ENCODE measurements at places on chromosomes 7 and 10. TPM values are rescaled to one million over a fixed set of nuclear protein-coding genes. Genes with fewer than 3 reads are reported as not detected.

Gene UCMA
- not detected for total RNA-seq

DNA sequence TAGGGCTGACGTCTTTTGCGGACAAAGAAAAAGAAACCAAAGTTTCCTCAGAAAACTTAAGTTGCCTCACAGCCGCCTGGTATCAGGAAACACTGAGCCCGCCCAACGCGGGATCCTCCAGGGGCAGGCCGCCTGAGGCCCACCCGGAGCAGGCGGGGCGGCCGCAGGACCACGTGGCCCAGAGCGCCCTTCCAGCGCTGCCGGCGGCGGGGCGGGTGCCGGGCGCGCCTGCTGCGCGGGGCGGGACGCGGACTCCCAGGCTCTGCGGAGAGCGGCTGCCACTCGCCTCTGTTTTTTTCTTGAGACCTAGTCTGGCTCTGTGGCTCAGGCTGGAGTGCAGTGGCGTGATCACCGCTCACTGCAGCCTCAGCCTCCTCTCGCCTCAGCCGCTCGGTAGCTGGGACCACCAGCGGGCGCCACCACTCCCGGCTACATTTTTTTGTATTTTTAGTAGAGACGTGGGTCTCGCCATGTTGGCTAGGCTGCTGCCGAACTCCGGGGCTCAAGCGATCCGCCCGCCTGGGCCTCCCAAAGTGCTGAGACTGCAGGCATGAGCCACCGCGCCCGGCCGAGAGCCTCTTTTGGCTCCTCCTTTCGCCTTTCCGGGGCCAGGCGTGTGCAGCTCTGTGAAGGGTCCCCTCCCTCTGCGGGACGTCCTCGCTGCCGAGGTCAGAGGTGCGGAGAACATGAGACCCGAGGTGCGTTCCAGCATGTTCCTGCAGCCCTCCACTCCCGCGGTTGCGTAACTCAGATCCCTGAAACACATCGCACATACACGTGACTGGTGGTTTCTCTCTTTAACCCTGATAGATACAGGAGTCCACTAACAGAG lies 11.6 kb upstream of the HNRNPF start:
- peak; percentile 94 for DNase-seq

DNA sequence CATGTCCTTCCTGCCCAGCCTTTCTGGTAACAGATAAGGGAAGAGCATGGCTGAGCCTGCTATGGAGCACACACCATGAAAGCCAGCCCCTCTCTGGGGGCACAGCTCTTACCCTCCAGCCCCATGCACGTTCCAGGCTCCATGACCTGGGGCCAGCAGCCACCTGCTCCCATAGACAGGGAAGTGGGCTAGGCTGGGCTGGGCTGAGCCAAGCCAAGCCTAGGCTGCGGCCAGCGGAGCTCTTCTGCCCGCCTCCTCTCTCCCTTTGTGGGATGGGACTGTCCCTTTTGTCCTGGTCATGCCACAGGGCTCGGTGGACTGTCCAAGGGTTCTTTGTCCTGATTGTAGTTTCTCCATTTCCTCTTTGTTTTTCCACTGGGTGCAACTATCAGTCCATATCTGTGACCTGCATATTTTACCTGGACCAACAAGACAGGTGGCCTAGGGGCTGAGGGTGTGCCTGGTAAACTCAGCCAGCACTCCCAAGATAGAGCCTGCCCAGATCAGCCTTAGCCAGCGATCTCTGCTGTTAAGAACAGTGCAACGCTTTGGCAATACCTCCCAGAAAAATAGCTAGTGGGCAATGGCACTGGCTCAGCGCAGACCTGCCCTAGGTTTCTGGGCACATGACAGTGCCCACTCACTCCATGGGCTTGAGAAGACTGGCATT lies 97.2 kb upstream of the BTBD16 start:
- no peak for DNase-seq

DNA sequence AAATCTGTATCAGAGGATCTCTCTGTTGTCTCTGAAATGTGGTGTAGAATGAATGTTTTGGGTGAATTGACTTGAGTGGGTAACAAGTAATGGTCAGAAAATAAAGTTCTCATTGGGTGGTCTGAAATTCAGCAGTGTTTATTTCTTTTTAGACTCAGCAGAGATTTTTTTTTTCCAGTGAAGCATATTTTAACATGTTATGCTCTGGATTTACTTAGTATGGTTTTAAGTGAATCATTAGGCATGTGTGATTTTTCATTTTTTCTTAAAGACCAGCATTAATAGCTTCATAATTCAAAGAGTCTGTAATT lies 63.5 kb downstream of the REEP3 start:
- DNase-seq = no peak

- no peak for DNase-seq
These were observed 102.2 kb upstream of the CTTNBP2 start for GRCh38 chr7:117975476-117975875.

GRCh38 chr10:90437452-90437851 lies 420.4 kb downstream of the HTR7 start:
- DNase-seq = no peak

DNA sequence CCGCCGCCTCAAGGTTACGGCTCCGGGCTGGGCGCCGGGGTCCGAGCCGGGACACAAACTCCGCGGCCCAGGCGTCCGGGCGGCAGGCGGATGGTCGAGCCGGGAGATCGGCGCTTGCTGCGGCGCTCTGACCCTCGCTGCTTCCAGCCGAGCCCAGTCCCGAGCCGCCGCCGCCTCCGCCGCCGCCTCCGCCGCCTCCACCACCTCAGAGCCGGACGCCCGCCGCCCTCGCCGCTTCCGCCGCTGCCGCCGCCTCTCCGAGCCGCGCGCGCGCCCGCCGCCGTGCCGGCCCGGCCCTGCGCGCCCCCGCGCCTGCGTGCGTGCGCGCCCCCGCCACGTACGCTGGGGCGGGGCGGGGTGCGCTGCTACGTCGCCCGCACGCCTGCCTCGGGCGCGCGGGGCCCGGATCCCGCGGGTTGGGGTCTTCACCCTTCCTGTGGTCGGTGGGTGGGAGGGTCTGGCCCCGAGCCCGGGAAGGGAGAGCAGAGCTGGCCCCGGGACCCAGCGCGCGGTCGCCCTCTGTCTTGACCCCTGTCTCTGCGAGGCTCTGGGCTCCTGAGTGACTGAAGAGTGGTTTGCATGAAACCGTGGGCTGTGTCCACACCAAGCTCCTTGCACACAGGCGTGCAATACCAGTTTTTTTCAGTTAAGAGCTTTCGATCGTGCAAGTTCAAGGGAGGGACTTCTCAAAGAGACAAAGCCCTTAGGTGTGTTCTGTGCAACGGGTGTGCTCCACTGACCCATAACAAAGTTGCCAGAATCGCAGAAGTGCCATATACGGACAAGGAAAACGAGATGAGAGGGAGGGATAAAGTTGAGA lies at the start of gene SMURF1:
TSS of gene SMURF1 (minus strand) at position 256 of the 820 bp plus-strand sequence. CDS start 328 bp downstream, outside the sequence.
- no peak for DNase-seq

DNA sequence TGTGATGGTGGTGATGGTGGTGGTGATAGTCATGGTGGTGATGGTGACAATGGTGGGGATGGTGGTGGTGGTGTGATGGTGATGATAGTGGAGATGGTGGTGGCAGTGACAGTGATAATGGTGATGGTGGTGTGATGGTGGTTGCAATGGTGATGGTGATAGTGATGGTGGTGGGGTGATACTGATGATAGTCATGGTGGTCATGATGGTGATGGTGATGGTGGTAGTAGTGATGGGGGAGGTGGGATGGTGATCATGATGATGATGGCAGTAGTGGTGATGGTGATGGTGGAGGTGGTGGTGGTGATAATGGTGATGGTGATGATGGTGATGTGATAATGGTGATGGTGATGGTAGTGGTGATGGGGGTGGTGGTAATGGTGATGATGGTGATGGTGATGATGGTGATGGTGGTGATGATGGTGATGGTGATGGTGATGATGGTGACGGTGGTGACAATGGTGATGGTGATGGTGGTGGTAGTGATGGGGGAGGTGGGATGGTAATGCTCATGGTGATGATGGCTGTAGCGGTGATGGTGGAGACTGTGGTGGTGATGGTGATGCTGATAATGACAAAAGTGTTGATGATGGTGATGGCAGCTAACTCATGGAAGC lies 4.7 kb upstream of the PWWP2B start:
- no peak for DNase-seq

Gene SLC26A5
- not detected for total RNA-seq

Gene EBLN1
- not detected for total RNA-seq

- DNase-seq = no peak
These were observed 77.8 kb upstream of the IKZF1 start for GRCh38 chr7:50226669-50227068.

Gene GIMAP7
- 16.0 TPM for total RNA-seq

DNA sequence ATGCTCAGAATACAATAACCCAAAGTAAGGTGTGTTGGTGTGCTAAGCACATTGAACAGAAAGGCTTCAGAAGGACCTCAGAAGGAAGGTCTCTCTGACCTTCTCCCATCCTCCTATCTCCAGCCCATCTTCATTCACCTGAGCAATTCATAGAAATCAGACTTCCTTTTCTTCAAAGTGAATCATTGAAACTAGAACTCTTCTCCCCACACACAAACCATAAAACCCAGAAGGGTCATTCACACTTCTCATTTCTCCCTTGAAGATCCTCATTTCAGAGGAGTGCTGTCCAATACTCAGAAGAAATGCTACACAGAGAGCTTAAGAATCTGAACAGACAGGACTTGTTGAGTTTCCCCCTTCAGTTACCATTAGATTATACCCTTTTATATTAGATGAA lies 89.5 kb downstream of the VWDE start:
- no peak for DNase-seq

DNA sequence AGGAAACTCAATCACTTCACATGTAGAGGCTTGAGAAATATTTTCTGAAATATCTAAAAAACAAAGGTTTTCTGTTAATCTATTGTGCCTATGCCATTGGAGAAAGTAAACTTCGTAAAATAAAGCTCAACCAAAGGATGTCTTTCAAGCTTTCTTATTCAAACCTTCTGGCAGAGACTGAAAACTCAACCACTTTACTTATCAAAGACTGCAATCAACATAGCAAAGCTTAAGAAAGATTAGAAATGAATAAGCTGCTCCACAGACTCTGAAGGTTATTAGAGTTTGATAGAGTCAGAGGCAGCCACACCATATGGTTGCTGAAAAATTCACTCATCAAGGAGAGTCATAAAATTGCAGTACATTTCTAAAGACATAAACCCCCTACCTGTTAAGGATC lies 245.8 kb upstream of the MEOX2 start:
- no peak for DNase-seq

Gene SH3PXD2A
- 56.2 TPM for total RNA-seq

Gene PLXNA4
- 14.0 TPM for total RNA-seq

Gene METTL27
- total RNA-seq = not detected

DNA sequence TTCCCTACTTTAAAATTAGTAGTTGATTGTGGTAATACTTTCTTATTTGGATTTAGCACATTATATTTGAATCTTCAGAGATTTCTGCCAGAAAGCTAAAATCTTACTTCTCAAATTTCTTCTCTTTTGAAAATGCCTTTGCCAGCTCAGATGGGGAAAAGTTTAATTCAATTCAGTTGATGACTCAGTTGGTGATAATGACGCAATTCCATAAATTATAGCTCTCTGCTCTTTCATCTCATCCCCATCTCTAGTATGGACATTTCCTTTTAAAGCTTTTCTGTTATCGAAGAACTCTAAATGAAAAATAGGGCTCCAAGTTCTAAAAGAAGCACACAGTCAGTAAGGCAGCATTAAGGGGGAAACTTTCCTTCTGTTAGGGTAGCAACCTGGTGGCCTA lies 25.5 kb downstream of the RNLS start:
- no peak for DNase-seq

GRCh38 chr7:91993976-91994375 lies 53.3 kb downstream of the AKAP9 start:
- no peak for DNase-seq

DNA sequence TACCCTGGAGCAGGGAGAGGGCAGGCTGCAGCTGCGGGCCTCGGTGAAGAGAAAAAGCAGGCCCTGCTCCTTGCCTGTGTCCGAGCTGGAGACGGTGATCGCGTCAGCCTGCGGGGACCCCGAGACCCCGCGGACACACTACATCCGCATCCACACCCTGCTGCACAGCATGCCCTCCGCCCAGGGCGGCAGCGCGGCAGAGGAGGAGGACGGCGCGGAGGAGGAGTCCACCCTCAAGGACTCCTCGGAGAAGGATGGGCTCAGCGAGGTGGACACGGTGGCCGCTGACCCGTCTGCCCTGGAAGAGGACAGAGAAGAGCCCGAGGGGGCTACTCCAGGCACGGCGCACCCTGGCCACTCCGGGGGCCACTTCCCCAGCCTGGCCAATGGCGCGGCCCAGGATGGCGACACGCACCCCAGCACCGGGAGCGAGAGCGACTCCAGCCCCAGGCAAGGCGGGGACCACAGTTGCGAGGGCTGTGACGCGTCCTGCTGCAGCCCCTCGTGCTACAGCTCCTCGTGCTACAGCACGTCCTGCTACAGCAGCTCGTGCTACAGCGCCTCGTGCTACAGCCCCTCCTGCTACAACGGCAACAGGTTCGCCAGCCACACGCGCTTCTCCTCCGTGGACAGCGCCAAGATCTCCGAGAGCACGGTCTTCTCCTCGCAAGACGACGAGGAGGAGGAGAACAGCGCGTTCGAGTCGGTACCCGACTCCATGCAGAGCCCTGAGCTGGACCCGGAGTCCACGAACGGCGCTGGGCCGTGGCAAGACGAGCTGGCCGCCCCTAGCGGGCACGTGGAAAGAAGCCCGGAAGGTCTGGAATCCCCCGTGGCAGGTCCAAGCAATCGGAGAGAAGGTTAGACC lies 138.0 kb upstream of the STK17A start:
- DNase-seq = no peak

DNA sequence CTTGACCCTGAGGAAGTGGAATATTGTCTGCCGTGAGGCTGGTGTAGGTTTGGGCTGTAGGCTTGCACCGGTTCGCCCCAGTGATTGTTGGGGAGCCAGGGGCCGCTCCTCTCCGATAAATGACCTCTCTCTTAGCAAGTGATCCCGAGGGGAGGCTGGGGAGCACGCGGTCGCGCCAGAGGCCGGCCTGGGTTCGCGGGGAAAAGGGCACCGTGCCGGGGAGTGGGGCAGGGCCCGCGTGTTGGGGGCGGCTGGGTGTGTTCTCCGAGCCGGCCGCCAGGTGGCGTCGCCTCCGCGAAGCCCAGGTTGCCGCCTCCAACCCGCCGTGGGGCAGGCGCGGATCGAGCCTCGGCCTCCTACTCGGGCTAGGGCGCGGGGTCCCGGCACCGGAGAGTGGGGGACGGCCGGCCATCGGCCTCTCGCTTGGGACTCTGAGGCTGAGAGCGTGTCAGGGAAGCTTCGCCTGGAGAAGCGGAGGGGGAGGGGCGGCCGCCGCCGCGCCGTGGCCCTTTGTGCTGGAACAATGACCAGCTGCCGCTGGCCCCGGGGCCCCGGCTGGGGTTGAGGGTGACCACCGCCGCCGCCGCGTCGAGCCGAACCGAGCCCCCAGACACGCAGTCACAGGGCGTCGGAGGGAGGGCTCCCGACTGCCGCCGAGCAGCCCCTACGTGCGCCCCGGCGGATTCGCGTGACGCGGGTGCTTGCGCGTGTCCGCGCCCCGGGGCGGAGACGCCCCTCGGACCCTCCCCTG lies 442 bp upstream of the LZTS2 start:
- no peak for DNase-seq

DNA sequence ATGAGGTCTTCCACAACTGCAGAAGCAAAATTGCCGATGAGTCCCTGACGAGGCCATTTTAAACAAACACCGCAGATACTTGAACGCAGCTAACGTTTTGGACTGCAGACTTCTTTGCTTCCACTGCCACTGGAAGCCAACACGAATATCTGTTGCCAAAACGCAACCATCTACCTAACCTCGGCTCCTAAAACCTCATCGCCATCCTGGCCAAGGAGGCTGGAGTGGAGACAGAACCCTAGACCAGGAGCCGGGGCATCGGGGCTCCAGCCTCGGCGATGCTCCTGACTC lies 493 bp downstream of the WDR91 start:
- no peak for DNase-seq

Gene HOXA11
- total RNA-seq = 9.8 TPM

- no peak for DNase-seq
These were observed 25.6 kb downstream of the KIFBP start for GRCh38 chr10:69014171-69014570.

Gene EFCAB10
- total RNA-seq = not detected

Gene LRRC18
- total RNA-seq = not detected

Gene PON1
- not detected for total RNA-seq
